Activated T-helper 1 cell treated with Interleukin-2 at 50 U/mL for 16 hours (primary cell): ENCODE measurements at places on chromosomes 3 and 15.

DNA sequence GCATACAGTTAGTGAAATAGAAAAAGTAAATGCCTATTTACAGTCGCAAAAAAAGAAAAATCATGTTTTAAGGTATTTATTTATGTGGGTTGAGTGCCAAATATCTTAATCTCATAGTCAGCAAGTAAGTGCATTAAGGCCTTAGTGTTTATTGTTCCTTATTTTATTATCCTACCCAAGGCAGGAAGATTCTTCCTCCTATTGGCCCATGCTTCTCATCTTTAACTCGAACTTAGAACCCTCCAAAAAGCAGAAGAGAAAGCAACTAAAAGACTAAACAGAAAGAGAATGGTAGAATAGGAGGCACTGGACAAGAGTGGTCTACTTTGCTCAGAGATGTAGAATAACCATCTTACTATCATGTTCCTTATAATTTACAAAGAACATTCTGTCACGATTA, 7.5 kb downstream of the RFX7 start:
- no peak for DNase-seq

DNA sequence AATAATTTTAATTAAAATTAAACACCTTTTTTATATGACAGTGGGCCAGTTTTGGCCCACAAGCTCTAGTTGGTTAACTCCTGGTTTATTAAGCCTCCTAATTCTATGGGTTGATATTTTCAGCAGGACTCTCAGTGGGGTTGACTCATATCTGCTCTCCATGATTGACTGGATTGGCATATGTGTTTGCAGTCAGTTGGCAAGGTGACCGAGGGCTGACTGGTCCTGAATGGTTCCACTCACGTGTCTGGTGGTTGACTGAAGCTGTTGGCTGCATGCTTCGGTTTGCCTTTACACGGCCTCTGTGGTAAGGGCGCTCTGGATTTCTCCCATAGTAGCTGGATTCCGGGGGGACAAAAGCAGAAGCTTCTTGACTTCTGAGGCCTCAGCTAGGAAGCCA, 65.3 kb upstream of the ZNF280D start:
- no peak for DNase-seq

GRCh38 chr15:63764804-63765311, 68.9 kb downstream of the HERC1 start:
- no peak for DNase-seq

DNA sequence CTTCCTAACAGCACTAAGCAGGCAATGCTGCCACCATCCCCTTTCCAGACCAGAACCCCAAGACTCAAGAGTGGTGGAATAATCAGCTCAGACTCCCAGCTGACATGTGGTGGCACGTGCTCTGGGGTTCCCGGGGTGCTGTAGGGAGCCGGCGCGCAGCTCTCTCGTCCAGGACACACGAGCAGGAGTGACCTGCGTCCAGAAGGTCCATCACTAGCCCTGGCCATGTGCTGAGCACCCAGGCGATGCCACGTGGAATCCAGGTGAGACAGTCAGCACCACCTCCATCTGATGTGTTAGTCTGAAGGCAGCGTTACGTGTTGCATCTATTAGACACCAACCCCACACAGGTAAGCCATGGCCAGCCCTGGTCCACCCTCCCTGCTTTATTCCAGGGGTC, 78.2 kb downstream of the VGLL4 start:
- DNase-seq: no peak

DNA sequence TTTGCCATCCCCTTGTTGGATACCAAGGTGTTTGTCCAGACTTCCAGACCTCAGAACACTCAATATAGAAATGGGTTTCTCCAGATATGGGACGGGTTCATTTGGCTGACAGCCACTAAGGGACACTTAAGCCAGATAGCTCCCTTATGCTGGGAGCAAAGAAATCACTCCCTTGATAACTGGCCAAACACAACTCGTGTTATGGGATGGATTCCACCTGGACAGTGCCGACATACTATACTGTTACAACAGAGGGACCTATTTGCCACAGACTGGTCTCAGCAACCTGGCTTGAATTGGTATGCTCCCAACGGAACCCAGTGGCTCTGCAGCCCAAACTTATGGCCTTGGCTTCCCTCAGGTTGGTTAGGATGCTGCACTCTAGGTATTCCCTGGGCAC, 114.0 kb upstream of the PLCL2 start:
- DNase-seq: no peak

DNA sequence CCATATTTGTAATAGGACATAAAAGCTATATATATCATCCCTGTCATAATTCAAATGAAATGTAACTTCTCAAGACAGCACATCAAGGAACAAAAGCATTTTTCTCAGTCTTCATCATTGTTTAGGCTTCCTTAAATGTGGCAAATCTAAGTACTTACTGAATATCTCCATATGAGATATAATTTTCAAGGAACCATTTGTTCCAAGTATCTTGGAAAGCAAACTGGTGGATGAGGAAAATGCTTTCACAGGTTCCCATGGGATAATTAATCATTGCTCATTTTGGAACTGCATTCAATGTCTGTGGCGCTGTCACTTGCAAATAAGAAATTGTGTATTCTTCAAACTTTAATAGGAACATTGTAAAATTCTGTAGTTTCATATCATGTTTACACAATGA, 52.6 kb upstream of the ZNF385D start:
- DNase-seq: no peak

GRCh38 chr3:178482981-178483380, 53.3 kb upstream of the KCNMB2 start:
- DNase-seq: no peak

- no peak for DNase-seq
Observed at GRCh38 chr15:30670056-30670455, 44.1 kb downstream of the ARHGAP11B start.

- DNase-seq: no peak
Observed at GRCh38 chr15:67311731-67312130, 57.1 kb downstream of the IQCH start.

- no peak for DNase-seq
Observed at GRCh38 chr3:72265256-72266015, 480.5 kb upstream of the PROK2 start.

GRCh38 chr3:111534701-111535100, 7.3 kb upstream of the CD96 start:
- no peak for DNase-seq

- DNase-seq: no peak
Observed at GRCh38 chr3:76505202-76505845, 534.6 kb upstream of the ROBO2 start.

DNA sequence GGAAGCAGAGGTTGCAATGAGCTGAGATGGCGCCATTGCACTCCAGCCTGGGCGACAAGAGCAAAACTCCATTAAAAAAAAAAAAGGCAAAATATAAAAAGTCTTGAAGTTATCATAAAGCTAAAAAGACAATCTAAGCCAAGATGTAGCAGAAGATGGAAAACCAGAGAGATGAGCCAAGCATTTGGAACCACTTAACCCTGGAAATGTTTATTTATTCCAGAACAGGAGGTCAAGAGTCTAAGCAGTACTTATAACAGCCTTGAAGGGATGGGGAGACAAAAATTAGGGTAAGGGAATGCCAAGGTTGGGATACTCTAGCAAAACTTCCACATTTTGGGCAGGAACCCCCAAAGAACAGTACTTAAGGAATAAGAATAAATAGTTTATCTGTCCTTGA, 30.1 kb downstream of the FAIM start:
- no peak for DNase-seq
